ENCODE measurements at places on chromosomes 1 and 21.

GRCh38 chr1:232174306-232174705, 455.6 kb downstream of the SIPA1L2 start:
- DNase-seq: no peak

DNA sequence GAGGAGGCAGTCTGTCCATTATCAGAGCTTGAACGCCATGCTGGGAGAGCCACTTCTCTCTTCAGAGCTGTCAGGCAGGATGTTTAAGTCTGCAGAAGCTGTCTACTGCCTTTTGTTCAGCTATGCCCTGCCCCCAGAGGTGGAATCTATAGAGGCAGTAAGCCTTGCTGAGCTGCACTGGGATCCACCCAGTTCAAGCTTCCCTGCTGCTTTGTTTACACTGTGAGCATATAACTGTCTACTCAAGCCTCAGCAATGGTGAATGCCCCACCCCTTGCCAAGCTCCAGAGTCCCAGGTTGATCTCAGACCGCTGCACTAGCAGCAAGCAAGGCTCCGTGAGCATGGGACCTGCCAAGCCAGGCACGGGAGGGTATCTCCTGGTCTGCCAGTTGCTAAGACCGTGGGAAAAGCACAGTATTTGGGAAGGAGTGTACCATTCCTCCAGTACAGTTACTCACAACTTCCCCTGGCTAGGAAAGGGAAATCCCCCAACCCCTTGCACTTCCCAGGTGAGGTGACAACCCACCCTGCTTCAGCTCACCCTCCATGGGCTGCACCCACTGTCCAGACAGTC, 32.5 kb downstream of the RGS13 start:
- no peak for DNase-seq

GRCh38 chr1:245205396-245205795, 50.6 kb downstream of the KIF26B start:
- no peak for DNase-seq

DNA sequence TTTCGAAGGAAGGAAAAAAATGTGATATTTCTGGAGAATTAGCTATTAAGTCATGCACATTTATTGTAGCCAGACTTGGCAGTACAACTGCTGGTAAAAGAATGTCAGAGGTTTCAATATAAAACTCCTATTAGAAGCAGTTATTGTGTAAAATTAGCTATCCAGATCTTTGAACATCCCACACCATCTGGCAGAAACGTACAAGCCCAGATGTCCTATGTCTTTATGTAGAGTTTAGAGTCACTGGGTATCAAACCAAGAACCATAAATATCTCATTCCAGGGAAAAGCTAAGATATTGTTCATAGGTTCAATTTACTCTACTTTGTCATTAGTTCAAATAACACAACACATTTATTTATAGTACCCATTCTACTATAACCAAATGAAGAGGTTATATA, 31.4 kb downstream of the OLFM3 start:
- DNase-seq: no peak

DNA sequence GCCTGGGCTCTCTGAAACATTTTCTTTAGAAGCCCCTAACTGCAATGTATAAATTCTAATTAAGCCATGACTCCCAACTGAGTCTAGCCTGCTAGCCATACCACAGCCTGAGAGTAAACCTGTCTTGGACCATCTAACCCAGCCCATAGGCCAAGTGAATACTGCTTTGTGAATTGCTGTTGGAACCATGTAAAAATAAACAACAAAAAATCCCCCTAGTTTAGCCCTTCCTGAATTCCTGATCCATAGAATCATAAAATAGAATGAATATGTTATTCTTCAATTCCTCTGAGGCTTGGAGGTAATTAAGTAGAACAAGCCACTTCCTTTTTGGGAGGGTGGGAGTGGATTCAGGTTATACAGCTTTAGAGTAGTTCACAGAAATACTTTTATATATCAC, 1496.4 kb downstream of the MRPL39 start:
- DNase-seq: no peak

- DNase-seq: peak; percentile 18
Measured at GRCh38 chr1:50605186-50605875, 182.1 kb upstream of the DMRTA2 start.

- no peak for DNase-seq
Measured at GRCh38 chr1:54566438-54567141, 18.6 kb downstream of the ACOT11 start.

- no peak for DNase-seq
Measured at GRCh38 chr1:165364568-165365133, 8.1 kb upstream of the LMX1A start.

DNA sequence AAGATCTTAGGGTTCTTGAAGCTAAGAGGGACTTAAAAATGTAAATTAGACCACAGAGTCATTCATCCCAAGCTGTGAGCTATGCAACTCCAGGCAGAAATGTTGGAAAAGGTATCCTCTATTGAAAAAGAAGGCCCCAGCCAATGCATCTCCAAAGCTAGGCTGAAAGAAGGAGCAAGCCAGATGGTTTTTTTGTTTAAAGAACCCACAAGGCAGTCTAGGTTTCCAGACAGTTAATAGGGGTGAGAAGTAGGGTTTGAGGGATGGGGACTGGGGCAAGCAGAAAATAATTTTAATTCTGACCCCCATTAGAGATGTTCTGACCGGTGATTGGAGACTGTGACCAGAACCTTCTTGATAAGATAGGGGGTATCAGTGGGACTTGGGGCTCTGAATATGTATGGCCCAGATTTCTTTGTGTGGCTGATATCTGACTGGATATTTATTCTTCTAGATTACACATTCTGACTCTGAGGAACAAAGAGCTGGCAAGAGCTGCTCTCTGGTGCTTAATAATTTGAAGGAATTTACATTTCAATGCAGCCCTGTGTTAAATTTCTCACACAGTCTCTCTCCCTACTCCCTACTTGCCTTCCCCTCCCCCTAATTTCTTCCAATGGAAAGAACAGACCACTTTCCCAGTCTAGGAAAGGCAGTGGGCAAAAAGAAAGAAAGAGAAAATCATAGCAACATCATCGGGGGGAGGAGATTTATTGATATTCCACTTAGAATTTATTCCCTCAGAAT, 104.9 kb downstream of the NUF2 start:
- DNase-seq: no peak

DNA sequence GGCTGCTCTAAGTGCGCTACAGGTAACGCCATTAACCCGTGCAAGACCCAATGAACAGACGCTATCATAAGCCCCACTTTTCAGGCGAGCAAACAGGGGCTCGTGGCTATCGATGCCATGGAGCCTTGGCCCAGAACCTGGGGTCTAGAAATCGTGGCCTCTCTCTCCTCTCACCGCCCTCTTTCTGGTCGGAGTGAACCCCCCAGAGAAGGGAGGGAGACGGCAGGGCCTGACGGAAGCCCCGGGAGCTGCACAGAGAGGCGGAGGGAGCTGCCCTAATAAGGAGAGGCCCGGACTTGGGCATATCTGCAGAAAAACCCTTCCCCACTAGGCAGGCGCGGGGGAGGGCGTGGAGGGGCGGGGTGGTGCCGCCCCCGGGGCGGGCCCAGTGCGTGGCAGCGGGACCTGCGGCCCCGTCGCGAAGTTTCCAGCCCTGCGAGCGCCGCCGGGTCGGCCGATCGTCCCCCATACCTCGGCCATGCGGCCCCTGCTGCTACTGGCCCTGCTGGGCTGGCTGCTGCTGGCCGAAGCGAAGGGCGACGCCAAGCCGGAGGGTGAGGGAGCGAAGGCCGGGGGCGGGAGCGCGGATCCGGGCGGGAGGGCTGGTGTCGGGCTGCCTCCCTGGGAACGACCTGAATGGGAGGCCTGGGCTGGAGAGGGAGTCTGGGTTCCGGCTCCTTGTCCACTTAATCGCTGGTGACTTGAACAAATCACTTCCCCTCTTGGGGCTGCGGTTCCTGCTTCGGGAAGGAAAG, at the start of gene PLOD1:
PLOD1 (plus strand) TSS at position 416 of the 755 bp plus-strand sequence; CDS start at position 479, 63 bp downstream.
- peak; percentile 97 for DNase-seq

DNA sequence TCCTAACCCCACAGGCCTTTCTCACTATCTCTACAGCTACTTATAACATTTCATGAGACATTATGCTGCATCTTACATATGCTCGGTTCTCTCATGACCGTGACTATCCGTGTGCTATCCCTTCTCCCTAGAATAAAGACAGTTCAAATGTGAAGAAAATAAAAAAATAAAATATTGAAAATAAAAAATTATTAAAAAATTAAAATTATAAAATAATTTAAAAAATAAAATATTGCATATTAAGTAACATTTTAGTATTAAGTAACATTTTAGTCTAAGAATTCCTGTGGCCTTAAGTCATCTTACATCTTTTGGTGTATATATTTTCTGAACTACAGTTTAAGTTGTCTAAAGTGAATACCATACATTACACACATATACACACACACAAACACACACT, 415.5 kb downstream of the DPYD start:
- DNase-seq: no peak

- DNase-seq: no peak
Measured at GRCh38 chr1:66371233-66372005, 162.5 kb upstream of the SGIP1 start.

- DNase-seq: peak; percentile 89
Measured at GRCh38 chr1:23177438-23178380, 9.1 kb upstream of the LUZP1 start.

DNA sequence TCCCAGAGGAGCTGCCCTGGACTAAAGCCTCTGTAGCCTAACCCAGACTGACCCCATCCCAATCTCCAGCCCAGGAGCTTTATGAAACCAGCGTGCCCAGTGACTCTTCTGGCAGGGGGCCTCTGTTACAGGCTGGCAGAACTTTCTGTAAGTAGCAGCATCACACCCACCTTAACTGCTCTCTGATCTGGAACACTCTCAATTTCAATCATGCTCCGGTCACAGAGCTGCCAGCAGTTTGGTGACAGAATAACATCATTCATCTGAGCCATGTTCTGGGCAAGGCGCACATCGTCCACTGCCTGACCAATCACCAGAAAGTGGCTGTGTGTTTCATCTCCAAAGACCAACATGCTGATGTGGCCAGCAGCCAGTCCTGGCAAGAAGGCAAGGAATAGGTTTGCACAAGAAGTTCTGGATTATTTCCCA, 14.7 kb downstream of the ADCY10 start:
- DNase-seq: peak; percentile 40

GRCh38 chr1:6248932-6249738, 5.2 kb downstream of the HES3 start:
- DNase-seq: no peak

GRCh38 chr1:20721117-20722061, 3.6 kb upstream of the KIF17 start:
- no peak for DNase-seq

GRCh38 chr1:173095632-173096031, 44.9 kb upstream of the TNFSF18 start:
- DNase-seq: no peak

GRCh38 chr1:235287208-235287882, 40.6 kb downstream of the ARID4B start:
- DNase-seq: no peak

DNA sequence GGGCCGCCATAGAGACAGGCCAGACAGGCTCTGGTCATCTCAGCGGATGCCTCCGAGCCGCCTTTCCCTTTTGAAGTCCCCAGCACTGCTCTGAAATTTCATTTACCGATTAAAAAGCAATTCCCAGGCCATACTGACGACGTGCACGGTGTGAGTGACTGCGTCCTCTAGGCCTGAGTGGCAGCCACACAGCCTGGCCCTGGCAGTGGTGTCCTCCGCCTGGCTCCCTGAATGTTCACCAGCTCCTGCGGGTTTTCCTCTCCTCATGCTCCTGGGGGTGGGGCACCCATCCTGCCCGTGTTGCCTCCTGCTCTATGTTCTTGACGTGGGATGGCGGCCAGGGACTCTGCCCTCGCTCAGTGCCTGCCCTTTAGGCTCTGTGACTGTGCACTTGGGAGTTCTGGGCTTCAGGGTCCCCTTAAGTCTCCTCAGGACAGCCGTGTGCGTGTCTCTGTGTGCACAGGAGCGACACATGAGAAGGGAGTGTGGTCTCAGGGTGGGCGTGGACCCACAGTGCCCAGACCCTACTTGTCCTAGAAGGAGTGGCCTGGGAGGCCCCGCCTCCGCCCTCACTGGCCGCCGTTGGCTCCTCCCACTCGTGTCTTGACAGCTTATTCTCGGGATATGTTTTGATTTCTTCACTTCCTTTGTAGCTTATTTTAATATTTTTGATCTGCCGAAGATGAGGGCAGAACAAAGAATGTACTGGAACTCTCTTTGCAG, 3.6 kb downstream of the SKI start:
- DNase-seq: no peak

All from GM20000 (cell line).